T-helper 9 cell (primary cell): ENCODE measurements at places on chromosomes 16 and 17.
A peak's percentile ranks its signal among the peaks of the same experiment; 100 is the strongest.

GRCh38 chr17:66398617-66399016, 96.2 kb downstream of the PRKCA start:
- no peak for DNase-seq

GRCh38 chr16:77823067-77823466, 34.7 kb downstream of the VAT1L start:
- DNase-seq = no peak

DNA sequence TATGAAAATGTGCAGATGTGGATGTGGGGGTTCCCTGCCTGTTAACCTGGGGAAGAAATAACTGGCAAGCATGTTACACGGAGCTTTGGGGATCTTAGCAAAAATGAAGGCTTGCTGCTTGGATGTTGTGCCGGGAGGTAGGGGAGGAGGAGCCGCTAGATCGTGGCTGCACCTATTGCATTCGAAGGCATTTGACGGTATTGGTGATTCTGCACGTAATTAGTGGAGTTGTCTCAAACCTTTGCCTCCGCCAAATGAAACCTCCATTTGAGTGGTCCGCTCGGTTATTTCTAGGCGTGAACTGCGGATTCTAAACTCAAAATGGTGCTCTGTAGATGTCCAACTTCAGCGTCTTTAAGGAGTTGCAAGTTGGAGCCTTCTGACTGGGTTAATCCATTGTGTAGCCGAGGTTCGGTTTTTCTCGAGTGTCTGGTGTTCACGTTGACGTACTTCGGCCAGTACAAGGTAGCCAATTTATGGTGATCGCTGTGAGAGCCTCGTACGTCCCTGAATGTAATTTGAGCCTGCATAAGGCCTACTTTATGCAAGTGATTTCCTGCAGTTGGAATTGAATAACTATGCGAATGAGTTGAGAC, 1.5 kb downstream of the TNRC6C start:
- no peak for DNase-seq

DNA sequence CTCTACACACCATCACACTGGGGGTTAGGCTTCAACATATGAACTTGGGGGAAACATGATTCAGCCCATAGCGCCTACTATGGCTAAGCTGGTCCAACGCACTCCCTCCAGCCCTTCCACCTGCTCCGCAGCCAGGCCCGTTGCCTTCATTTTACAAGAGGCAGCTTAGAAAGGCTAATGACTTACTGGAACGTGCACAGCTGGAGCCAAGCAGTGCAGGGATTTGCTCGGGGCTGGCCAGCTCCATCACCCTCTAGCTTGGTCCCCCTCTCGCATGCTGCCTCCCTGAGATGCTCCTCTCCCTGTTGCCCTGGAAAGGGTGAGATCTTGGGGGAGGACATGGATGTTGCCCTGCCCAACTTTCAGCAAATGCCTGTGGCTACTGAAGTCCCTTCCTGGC, 2.8 kb upstream of the CACNG1 start:
- DNase-seq = no peak

DNA sequence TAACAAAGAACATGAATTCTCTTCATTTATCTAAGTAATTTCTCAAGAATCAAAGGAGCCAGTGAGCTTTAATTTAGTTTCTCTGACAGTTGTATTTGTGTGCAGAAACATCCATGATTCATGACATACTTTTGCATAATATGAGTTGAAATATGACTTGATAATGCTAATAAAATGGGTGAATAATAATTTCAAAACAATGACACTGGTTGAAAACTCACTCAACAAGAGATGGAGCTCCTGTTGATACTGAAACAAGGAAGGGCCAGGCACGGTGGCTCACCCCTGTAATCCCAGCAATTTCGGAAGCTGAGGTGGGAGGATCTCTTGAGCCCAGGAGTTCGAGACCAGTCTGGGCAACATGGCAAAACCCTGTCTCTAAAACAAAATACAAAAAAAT, 147.0 kb downstream of the MAP2K6 start:
- no peak for DNase-seq

- no peak for DNase-seq
Observed at GRCh38 chr17:34581446-34582184, 2.2 kb downstream of the TMEM132E start.

DNA sequence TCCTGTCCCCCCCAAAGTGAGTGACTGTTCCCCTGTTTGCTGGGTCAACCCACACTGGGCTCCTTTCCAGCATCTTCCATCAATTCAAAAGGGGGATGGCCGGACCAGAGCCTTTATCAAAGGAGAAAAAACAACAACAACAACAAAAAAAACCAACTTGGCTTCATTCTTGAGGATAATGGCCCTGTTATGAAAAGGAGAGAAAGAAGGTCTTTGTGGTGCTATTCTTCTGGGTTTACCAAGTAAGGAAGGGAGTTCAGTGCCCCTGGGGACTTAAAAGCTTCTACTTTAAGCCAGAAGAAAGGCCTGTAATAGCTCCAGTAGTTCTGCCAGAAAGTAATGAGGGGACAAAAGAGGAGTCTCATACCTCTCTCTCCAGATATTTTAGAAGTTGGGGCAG, 71.5 kb downstream of the RGS9 start:
- DNase-seq = no peak

- no peak for DNase-seq
Observed at GRCh38 chr17:58538811-58539409, 24.5 kb upstream of the MTMR4 start.

DNA sequence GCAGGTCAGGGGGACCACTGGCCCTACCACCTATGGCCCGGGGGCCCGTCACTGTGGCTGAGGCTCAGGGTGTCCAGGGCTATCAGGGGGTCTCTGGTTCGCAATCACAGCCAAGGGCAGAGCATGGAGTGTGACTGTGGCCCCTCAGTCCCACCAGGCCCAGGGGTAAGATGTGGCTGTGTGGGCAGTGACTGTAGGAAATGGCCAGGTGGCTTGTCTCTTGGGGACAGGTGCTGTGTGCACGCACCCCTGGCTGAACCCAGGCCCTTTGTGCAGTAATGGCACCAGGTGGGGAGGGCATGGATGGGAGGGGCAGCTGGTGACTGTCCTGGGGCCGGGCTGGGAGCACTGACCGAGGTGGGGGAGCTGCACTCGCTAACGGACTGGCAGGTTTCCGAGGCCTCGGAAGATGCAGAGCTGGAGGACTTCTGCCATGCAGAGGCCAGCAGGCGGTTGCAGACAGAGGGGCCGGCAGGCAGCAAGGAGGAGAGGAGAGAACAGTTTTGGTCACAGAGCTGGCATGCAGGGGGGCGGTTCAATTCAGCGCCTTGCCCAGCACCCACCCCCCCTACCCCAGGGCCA, 18.8 kb downstream of the IL34 start:
- no peak for DNase-seq

DNA sequence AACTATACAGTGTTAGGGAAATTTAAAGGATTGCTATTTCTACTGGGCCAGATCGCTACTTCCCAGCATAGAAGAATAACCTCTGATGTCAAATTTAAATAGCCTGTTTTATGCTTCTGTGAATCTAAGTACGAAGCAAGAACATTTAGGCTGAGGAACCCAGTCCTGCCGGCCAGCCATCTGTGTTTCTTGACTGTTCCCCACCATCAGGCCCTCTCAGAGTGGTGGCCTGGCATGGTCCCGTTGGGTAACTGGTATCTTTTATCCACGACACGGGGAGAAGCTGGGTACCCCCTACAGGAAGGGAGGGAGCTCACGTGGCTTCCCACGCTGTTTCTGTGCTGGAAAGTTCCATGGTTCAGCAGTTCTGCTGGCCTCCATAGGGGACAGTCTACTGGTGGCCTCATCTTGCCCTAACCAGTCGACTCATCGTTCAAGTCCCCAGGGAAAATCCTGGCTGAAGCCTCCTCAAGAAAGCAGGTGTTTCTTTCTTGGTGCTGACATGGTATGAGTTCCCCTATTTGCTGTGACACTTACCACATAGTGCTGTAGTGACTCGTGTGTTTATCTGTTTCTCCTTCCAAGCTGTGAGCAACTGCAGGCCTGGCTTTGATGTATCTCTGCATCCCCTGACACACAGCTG, 201.7 kb upstream of the NLRP1 start:
- no peak for DNase-seq

GRCh38 chr17:68762911-68763310, 161.7 kb upstream of the FAM20A start:
- no peak for DNase-seq

- no peak for DNase-seq
Observed at GRCh38 chr17:49887086-49887743, 39.3 kb upstream of the TAC4 start.

DNA sequence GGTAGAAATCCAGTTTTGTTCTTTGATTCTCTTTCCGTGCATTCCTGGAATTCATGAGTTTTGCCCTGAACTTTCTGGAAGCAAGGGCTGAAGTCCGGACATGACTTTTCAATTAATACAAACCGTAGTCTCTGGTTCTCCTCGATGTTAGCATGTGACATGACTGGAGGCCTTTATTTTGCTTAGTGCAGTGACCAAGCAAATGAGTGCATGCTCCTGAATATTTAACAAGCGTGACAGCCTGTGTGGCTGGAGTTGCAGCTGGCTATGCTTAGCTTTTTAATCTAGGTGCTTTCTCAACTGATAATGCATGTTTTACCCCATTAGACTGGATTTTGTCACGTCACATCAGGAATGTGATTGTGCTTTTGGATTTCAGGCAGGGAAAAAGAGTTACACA, 302.1 kb downstream of the MAP2K6 start:
- no peak for DNase-seq

- DNase-seq = no peak
Observed at GRCh38 chr16:74991593-74992403, 6.9 kb upstream of the WDR59 start.

DNA sequence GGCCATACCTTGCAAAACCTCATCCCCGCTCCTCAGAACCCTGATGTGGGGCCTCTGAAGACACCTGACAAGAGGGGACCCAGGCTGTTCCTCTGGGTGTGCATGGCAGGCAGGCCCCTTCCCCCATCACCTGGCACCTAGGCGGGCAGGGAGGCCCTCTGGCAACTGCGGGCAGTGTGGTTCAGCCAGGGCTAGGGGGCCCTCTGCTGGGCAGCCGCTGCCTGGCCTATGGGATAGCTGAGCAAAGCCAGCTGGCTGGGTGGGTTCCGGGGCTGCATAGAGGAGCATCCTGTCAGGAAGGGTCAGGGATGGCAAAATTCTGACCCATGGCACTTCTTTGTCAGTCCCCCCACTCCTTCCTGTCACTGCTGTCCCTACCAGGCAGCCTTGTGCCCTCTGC, 228.7 kb upstream of the ASIC2 start:
- no peak for DNase-seq

- DNase-seq = no peak
Observed at GRCh38 chr17:73011016-73011486, 81.4 kb downstream of the SLC39A11 start.

GRCh38 chr16:84501077-84501735, 3.3 kb downstream of the MEAK7 start:
- no peak for DNase-seq

GRCh38 chr17:8685381-8685780, 54.9 kb upstream of the MYH10 start:
- no peak for DNase-seq

- DNase-seq = no peak
Observed at GRCh38 chr17:43713494-43714162, 45.0 kb downstream of the SOST start.

- DNase-seq = no peak
Observed at GRCh38 chr17:77654850-77655249, 303.7 kb upstream of the TNRC6C start.

- DNase-seq = no peak
Observed at GRCh38 chr16:57194512-57194911, 8.4 kb downstream of the RSPRY1 start.

DNA sequence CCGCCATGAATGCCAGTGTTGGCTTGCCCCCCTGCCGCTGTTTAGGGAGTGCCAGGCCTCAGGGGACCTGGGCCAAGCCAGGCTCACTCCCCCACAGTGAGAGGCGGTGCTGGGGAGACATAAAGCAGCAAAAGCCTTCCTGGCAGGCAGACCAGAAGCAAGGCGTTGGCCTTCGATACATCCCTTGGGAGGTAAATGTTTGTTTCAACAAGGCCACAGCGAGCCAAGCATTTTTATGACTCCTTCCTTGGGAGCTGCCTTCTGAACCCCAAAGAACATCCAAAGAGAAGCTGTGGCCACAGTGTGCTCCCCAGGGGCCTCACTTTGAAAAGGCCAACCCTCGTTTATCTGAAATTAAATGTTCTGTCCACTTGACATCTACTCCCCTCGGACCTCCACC, 119.7 kb upstream of the CIBAR2 start:
- DNase-seq = no peak

- no peak for DNase-seq
Observed at GRCh38 chr16:82389956-82390650, 220.1 kb upstream of the MPHOSPH6 start.

DNA sequence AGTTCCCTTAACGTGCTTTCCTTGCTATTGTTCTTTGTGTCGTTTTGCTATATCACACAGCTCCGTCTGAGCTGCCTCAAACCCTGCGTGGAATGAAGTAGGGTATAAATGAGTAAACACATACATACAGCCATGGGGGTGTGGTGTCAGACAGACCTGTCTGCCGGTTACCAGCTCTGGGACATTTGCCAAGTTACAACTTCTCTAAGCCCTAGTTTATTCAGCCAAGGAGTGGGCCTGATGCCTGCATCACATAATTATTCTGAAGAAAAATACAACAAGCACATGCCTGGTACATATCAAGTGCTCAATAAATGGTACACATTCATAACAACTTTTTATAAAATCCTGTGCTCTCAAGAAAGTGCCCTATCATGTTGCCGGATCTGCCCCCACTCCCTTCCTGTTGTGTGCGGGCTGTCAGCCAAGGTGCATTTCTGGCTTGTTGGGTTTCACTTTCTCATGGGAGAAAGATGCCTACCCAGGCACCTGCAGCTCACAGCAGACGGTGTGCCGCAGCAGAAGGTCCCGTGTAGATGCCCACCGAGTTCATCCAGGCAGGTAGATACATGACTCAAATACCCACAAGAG, 30.5 kb downstream of the SMPD3 start:
- DNase-seq = peak; percentile 56

- DNase-seq = no peak
Observed at GRCh38 chr17:59830846-59831486, 61.8 kb downstream of the TUBD1 start.

- no peak for DNase-seq
Observed at GRCh38 chr17:73748508-73748907, 104.3 kb upstream of the SDK2 start.

- no peak for DNase-seq
Observed at GRCh38 chr16:75244225-75244809, 7.1 kb downstream of the BCAR1 start.
